ENCODE measurements at places on chromosomes 5 and 9.

- H3K27ac ChIP-seq: peak within 1 kb of the TSS; percentile 67
- H3K36me3 ChIP-seq: no peaks in the 10 kb centered on the region
- H3K4me3 ChIP-seq: peak within 1 kb of the TSS; percentile 68
- peaks cover 24% of the 10 kb centered on the region for H3K4me1 ChIP-seq
These were observed at the start of gene GPSM1 for GRCh38 chr9:136327304-136327974. TSS of gene GPSM1 (plus strand) at chr9:136327539. CDS start at chr9:136327696, 157 bp downstream.

DNA sequence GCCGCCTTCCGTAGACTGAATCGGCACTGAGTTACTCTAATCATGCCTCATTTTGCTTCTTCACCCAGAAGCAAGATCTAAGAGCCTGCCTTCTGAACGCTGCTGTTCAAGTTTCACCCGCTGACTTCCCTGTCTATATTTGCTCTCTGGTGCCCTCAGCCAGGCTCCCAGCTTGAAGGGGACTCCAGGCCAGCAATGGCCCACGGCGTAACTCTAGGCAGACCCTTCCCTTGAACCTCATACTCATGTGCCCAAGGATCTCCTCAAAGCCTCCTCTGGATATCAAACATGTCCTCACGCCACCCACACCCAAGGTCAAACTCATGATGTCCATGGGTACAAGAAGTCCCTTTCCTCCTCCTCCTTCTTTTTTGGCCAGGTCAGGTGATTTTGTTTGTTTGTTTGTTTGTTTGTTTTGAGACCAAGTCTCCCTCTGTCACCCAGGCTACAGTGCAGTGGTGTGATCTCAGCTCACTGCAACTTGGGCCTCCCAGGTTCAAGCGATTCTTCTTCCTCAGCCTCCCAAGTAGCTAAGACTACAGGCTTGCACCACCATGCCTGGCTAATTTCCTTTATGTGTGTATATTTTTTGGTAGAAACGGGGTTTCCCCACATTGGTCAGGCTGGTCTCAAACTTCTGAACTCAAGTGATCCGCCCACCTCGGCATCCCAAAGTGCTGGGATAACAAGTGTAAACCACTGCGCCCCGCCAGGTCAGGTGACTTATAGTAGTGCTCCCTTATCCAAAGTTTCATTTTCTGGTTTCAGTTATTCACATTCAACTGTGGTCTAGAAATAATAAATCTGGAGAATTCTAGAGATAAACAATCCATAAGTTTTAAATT lies 239.0 kb downstream of the SYK start:
- no peaks in the 10 kb centered on the region for H3K27me3 ChIP-seq
- H3K4me1 ChIP-seq: peaks cover 12% of the 10 kb centered on the region
- no peaks in the 10 kb centered on the region for H3K36me3 ChIP-seq

DNA sequence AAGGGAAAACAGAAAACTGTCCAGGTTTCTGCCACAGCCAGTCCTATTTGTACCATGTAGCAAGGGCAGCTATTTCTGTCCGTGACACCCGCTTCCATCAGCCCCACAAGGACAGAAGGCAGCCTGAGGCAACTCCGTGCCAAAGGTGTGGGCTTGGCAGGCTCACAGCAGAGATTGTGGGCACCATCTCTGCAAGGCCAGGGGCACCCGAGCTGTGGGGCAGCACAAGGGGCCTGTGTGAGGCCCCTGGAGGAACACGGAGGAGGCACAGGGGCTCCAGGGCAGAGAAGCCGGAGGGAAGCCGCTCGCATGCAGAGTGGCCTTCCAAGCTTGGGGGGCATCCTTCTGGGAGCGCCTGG lies 43.5 kb downstream of the COL23A1 start:
- H3K36me3 ChIP-seq: no peaks in the 10 kb centered on the region
- H3K4me3 ChIP-seq: no peak overlapping the region
- H3K27ac ChIP-seq: no peak overlapping the region
- no peaks in the 10 kb centered on the region for H3K27me3 ChIP-seq
- H3K4me1 ChIP-seq: no peaks in the 10 kb centered on the region
- no peak for DNase-seq

DNA sequence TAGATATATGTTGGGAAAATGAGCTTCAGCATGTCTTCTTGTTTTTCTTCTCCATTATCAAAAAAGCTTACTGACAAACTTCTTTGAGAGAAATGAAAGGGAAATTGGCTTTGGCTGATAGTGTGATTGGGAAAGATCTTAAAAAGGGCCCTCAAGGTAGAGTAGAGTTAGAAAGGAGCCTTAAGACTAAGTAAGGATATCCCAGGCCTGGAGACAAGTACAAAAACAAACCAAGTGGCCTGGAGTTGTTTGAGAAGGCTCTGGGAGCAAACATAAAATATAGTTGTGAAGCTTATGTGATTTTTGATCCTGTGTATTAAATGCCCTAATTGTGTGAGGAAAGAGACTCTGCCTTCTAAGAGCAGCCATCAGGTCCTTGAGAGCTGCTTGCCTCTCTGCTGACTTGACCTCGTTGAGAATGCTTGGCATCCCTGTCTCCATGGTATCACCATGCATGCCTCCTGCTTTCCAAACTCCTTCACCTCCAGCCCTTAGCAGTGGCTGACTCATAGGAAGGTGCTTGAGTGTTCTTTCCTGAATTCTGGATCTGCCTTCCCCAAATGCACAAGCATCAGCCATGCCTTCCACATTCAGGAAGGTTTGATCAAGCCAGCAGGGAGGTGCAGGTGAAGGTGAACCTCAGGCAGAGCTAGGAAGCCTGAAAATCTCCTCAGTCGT lies 78.9 kb downstream of the SMARCA2 start:
- peaks cover 12% of the 10 kb centered on the region for H3K4me1 ChIP-seq
- H3K27me3 ChIP-seq: no peaks in the 10 kb centered on the region
- peaks cover 23% of the 10 kb centered on the region for H3K36me3 ChIP-seq
- no peak overlapping the region for H3K27ac ChIP-seq
- DNase-seq: peak; percentile 3
- H3K4me3 ChIP-seq: no peak overlapping the region

- no peaks in the 10 kb centered on the region for H3K36me3 ChIP-seq
- H3K27me3 ChIP-seq: no peaks in the 10 kb centered on the region
- DNase-seq: no peak
- H3K4me1 ChIP-seq: no peaks in the 10 kb centered on the region
These were observed 166.7 kb upstream of the SNX2 start for GRCh38 chr5:122608222-122608621.

DNA sequence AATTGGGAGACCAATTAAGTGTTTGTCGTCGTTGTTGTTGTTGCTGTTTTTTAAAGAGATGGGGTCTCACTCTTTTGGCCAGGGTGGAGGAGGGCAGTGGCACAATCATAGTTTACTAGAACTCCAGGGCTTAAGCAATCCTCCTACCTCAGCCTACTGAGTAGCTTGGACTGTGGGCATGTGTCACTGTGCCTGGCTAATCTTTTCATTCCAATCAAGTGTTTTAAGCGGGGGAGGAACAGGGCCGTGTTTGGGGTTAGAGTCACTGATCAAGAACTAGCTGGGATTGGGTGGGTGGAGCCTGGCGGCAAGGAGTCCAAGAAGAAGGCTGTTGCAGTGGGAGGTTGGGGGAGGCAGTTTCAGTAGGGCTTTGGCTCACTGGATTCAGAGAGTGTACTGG lies 13.8 kb downstream of the SNX30 start:
- no peaks in the 10 kb centered on the region for H3K27me3 ChIP-seq
- no peaks in the 10 kb centered on the region for H3K36me3 ChIP-seq
- no peak overlapping the region for H3K27ac ChIP-seq
- no peaks in the 10 kb centered on the region for H3K4me1 ChIP-seq
- no peak overlapping the region for H3K4me3 ChIP-seq

DNA sequence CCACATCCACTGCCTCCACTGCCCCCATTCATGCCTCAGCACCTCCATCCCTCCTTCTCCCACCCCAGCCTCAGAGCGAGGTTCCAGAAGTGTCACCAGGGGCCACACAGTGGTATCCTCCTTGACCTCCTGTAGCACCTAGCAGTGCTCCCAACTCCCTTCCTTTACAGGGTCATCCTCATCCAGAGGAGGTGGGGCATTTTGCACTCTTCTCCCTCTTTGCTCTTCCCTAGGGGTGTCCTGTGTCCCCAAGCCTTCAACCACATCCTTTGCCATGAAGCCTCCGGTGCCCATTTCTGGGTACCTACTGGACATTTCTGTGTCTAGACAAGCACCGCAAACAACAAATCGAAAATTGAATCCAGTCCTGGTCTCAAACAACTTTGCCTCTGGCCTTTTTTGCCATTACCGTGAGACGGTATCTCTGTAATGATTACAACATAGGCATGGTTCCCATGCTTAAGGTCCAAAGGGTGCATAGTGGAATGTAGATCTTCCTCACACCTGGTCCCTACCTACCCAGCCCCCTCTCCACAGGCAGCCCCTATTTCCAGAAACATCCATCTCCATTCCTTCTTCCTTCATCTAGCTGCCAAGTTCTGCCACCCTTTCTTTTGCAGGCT lies 17.6 kb downstream of the WWC1 start:
- H3K36me3 ChIP-seq: no peaks in the 10 kb centered on the region
- H3K4me1 ChIP-seq: no peaks in the 10 kb centered on the region
- H3K4me3 ChIP-seq: no peak overlapping the region
- no peaks in the 10 kb centered on the region for H3K27me3 ChIP-seq

DNA sequence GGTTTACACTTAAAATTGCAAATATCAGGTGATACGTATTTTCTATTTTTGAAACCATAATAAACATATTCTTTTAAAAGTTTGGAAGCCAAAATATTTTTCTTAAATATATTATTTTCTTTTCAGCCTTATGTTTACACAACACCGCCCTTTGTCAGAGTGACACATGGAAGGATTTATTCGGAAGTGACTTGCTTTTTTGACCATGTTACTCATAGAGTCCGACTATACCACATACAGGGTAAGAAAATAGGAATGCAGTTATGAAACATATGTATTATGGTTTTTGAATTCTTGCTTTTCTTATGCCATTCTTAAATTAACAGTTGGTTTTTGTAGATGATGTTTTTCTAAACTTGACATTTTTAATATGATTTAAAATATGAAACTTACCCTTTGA lies 133.9 kb downstream of the MAN2A1 start:
- H3K4me3 ChIP-seq: no peak overlapping the region
- H3K36me3 ChIP-seq: peaks cover 10% of the 10 kb centered on the region
- H3K27me3 ChIP-seq: no peaks in the 10 kb centered on the region
- peaks cover 2% of the 10 kb centered on the region for H3K4me1 ChIP-seq
- DNase-seq: no peak
- H3K27ac ChIP-seq: no peak overlapping the region

DNA sequence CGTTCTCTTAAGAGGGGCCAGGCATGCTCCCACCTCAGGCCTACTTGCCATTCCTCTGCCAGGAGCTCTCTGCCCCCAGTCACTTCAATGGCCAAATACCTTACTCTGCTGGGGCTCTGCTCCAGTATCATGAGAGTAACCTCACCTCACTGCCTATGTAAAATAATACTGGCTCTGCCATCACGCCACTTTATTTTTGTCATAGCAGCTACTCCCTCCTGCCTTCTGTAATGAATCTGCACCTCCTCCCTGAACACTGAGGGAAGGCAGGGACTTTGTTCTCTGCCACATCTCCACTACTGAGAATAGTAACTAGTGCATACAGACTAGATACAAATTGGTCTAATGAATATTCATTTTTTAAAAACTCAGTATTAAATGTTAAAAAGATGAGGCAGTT lies 33.8 kb downstream of the MACROH2A1 start:
- H3K4me1 ChIP-seq: no peaks in the 10 kb centered on the region
- no peak overlapping the region for H3K27ac ChIP-seq
- H3K27me3 ChIP-seq: no peaks in the 10 kb centered on the region
- no peak for DNase-seq
- no peak overlapping the region for H3K4me3 ChIP-seq

DNA sequence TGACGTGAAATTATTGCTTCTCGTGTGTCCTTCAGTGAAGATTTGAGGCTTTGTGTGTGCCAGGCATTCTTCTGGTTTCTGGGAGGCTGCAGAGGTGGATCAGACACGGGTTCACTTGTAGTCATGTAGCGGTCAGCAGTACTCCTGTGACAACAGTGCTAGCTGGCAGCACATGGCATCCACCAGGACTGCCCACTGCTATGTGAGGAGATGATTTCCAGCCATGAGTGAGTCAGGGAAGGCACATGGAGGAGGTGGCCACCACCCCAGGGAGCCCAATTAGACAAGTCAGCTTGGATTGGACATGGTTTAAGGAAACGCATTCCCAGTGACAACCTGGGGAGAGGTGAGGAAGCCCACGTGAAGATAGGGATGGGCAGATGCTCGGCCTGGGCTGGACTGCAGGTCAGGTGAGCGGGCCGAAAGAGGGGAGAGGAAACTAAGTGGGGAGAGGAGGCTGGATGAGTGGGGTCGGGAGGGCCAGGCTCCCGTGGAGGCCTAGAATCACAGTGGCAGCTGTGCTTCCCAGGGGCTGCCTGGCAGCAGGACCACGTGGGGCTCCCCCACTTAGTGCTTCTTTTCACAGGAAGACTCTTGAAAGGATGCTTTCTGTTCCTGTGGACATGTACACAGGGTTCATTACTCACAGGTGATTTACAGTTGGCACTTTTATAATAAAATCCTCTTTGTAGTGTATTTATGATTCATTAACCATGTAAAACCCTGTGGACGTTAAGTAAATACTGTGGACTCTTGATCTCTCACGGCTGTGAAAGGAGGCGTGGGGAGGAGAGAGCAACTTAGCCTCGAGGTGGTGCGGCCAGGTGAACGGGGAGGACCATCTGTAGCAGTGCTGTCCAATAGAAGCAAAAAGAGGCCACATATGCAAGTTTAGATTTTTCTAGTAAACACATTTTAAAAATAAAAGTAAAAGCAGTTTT lies 80.0 kb upstream of the OTULINL start:
- H3K36me3 ChIP-seq: peaks cover 62% of the 10 kb centered on the region
- H3K27ac ChIP-seq: no peak overlapping the region
- no peak overlapping the region for H3K4me3 ChIP-seq
- H3K27me3 ChIP-seq: no peaks in the 10 kb centered on the region
- no peaks in the 10 kb centered on the region for H3K4me1 ChIP-seq
- DNase-seq: no peak
